ENCODE measurements at places on chromosomes 16 and 17.

DNA sequence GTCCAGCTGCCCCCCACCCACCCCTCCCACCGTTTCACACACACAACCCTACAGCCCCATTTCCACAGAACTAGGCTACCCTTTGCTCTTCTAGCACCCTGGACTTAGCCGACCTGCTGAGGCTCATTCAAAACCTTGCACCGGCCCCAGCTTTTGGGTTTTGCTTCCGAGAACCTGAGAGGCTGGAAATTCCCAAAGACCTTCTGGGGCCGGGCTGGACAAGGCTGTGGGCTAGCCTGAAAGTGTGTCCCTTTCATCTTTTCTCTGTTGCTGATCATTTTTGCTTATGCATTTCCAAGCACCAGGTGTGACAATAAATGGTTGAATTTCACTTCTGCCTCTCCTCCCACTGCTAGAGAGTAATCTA, 139.0 kb downstream of the DNAH9 start:
- DNase-seq: no peak

DNA sequence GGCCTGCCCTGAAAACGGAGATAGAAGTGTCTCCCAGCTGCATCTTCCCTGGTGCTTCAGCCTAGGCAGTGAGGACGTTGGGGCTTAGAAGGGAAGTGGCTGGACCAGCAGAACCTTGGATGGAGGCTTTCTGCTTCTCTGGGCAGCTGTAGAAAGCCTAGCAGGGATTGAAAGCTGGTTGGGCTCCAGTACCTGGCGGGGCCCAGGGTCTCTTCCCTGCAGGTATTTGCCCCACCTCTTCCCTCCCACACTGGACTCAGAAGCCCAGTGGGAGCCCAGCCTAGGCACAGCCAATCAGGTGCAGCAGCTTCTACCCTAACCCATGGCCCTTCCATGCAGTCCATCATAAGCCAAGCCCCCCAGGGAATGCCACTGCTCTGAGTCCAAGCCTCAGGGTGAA, 190.3 kb upstream of the IRX6 start:
- DNase-seq: no peak

DNA sequence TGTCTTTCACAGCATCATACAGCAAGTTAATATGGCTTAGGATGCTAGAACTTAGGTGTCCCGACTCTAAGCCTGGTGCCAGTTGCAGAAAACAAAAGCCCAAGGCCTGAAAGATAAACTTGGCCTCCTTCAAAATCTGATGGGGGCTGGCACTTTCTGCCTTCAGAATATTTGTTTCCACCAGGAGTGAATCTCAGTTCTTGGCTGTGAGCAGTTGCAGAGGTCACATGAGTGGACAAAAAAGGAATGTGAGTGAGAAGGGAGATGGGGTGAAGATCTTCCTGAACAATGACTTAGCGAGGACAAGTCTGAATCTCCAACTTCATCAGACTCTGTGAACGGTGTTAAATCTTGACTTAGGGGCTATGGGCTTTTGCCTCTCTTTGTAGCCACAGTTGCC, 46.6 kb downstream of the HOXB1 start:
- no peak for DNase-seq

GRCh38 chr17:69853541-69854224, 221.3 kb upstream of the KCNJ16 start:
- DNase-seq: no peak

GRCh38 chr16:57764341-57765159, 29.0 kb downstream of the KATNB1 start:
- peak; percentile 26 for DNase-seq

DNA sequence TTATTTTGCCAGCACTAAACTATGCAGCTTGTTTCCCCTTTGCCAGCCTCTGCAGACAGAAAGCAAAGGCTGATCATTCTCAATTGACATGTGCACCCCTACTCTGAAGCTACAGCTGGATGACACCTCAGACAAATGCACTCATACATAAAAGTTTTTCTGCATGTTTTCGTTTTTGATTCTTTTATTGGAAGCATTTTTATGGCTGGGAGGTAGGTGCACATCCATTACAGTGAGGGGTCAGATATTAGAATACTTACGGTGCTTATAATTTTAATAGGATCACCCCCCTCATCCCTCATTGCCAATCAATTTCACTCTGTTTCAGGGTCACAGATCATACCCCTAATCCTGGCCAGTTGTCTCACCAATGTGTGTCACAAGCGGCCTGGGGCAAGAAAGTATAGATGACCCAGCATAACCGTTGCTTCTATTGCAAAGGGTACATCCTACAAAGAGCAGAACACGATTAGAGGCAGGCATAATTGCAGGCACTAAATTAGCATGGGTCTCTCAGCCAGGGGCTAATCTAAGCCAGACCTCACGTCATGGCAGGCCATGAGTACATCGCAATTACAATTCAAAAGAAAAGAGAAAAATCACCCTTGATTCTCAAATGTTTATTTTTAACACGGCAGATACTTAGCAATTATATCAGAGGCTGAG, 89.5 kb upstream of the SOX9 start:
- DNase-seq: no peak

DNA sequence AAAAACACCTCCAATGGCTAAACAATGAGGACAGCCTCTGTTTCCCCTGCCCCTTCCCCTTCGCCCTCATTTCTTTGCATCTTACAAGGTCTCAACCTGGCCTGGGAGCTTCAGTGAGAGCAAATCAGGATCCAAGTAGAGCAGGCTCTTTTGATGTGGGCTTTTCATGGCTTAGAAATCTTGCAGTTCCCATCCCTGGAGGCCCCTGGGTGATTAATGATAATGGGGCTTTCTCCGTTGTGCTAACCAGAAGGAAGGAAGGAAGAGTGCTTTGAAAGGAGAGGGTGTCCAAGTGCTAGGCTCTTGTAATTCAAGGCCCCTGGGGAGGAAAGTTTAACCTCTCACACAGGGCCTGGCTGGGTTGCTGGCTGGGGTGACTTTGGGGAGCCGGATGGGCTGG, 18.5 kb upstream of the IRX3 start:
- no peak for DNase-seq

DNA sequence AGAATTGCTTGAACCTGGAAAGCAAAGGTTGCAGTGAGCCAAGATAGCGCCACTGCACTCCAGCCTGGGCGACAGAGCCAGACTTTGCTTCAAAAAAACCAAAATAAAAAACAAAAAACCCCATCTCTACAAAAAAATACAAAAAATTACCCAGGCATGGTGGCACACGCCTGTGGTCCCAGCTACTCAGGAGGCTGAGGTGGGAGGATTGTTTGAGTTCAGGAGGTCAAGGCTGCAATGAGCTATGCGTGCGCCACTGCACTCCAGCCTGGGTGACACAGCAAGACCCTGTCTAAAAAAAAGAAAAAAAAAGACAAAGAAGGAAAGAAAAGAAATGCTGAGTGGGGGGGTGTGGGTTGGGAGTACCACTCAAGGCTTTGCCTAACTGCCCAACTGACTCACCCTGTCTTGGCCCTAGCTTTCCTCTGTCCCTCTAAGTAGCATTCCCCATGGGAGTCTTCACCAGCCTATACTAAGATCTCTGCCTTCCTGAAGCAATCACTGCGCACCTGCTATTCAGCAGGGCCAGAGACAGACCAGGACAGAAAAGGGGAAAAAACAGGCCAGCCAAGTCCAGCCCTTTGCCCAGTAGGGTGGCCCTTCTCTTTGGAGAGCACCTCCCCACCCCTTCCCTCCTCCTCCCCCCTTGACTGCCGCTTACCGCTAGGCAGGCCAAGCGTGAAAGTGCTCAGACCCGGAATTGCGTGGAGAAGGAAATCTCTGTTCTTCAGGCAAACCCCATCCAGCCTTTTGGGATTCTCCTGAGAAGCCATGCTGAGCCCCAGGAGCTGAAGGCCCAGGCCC, 45.8 kb downstream of the RTN4RL1 start:
- DNase-seq: no peak

- DNase-seq: no peak
These were observed 2.5 kb downstream of the STAT5B start for GRCh38 chr17:42273474-42274252.

- no peak for DNase-seq
These were observed 20.7 kb downstream of the SPHK1 start for GRCh38 chr17:76404976-76405563.

- no peak for DNase-seq
These were observed 69.2 kb upstream of the KIFC3 start for GRCh38 chr16:57871456-57871855.

DNA sequence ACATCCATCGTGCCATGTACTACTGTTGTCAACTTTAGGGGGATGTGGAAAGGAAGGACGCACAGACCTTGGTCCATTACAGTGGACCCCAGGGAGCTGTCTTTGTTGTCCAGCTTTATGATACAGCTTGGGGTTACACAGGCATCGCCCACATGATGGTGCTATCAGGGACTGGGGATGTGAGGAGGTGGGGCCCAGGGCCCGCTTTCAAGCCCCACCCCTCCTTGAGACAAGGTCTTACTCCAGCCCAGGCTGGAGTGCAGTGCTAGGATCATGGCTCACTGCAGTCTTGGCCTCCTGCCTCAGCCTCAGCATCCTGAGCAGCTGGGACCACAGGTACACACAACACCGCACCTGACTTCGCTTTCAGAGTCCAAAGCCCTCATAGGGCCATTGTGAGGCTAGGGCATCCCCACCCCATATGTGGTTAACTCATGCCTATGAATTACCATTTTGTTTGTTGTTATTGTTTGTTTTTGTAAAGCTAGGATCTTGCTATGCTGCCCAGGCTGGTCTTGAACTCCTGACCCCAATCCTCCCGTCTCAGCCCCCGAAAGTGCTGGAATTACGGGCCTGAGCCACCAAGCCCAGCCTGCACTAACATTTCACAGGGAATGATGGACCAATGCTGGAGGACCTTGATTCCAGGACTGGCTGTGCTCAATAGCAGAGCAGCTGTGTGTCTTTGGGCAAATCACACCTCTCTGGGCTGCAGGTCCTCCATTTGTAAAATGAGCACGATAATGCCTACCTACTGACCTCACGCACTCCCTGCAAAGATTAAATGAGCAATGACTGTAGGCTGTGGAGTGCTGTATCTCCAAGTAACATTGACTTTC, 17.2 kb downstream of the ST3GAL2 start:
- no peak for DNase-seq

GRCh38 chr16:62596584-62596983, 560.3 kb upstream of the CDH8 start:
- DNase-seq: no peak

- DNase-seq: no peak
These were observed 1.2 kb upstream of the SOST start for GRCh38 chr17:43759836-43760235.

- DNase-seq: no peak
These were observed 71.2 kb upstream of the LGALS9 start for GRCh38 chr17:27559506-27560481.

DNA sequence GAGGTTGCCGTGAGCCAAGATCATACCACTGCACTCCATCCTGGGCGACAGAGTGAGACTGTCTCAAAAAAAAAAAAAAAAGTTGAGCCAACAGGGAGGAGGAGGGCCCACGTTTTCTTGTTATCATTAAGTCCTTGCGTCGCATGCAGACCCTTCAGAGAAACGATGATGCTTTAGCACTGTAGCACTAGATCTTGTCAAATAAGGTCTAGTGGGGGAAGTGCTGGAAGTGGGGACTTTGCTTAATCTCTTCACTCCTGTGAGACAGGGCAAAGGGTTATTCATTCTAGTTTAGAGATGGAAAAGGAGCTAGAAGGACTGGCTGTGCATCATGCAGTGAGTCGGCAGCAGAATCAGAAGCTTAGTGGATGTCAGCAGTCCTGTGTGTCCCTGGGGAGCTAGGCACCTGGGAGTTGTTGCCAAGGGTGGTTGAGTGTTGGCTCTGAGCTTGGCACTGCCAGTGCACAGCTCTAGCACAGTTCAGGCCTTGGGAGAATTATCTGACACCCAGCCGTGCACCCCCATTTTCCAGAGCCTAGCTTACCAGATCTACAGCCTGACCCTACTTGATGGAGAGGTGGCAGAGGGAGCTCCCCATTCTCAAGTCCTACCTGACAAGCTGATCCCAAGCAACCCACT, 33.4 kb upstream of the TBX2 start:
- no peak for DNase-seq

- no peak for DNase-seq
These were observed 12.6 kb upstream of the FOXJ1 start for GRCh38 chr17:76153640-76154039.

GRCh38 chr17:3553419-3554401, 3.9 kb downstream of the TRPV3 start:
- no peak for DNase-seq

DNA sequence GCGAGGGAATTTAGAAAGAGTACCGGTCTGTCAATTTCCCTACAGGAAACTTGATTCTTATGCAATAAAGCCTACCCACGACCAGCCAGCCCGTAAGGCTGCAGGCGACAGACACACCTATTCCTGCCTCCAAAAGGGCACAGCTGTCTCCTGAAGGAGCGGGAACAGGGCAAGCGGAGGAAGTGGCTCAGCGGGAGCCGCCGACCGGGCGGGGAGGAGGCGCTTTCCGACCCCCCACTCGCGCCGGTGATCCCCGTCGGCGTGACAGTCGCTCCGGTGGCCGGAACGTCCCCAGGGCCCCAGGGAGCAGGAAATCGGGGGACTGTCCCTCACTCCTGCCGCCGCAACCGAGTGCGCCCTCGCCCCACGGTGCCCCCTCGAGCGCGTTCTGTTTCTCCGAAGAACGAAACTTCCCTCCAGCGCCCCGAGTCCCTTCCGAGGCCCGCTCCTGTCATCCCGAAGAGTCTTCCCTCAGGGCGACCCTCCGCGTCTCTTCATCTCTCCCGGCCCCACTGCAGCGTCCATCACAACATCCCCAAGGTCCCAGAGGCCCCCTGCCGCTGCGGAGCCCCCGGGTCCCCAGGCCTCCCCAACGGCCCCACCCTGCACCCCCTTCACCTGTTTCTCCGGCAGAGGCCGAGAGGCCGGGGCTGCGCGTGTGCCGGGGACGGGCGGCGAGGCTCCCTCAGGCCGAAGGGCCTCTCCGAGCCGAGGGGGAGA, 421 bp downstream of the STAT3 start:
- DNase-seq: no peak

DNA sequence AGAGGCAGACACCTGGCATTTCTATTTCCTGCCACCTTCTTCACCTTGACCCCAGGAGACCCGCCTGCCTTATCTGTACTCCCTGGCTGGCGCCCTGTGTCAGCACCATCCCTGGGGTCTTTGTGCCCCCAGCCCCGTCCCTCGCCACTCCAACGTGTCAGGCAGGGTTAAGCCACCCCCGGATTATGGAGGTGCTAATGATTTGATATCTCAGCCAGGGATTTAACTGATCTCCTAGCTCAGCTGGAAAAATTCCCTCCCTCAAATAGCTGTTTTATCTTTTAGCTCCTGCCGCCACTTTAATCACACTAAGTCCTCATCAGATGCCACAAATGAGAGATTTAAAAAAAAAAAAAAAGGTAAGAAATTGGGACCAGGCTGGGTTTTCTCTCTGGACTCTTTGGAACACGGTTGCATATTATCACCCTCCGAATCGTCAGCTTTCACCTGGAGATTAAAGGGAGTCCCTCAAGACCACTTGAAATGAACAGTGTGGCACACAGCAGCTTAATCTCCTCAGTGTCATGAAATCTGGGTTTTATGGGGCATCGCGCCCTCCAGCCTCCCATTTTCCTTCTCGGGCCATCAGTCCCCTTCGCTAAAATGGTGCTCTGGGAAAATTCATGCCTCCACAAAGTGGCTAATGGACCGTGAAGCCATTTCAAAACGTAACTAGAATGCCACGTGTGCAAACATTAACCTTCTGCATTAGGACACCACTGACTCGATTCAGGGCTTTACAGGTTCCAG, 26.2 kb upstream of the WFDC1 start:
- no peak for DNase-seq

GRCh38 chr17:44878627-44879221, 20.5 kb downstream of the EFTUD2 start:
- no peak for DNase-seq

- peak; percentile 45 for DNase-seq
These were observed 59.6 kb downstream of the WSB1 start for GRCh38 chr17:27353461-27354050.

- DNase-seq: no peak
These were observed 6.4 kb downstream of the USP22 start for GRCh38 chr17:21036361-21036881.

All from GM12864 (cell line).